ENCODE measurements at places on chromosomes 12 and 14. TPM values are rescaled to one million over a fixed set of nuclear protein-coding genes. Genes with fewer than 3 reads are reported as not detected.

LYZ gene
- total RNA-seq: 99.9 TPM

- no peak overlapping the region for H3K4me3 ChIP-seq
- no peaks in the 10 kb centered on the region for H3K27me3 ChIP-seq
- no peaks in the 10 kb centered on the region for H3K36me3 ChIP-seq
- H3K4me1 ChIP-seq: peaks cover 4% of the 10 kb centered on the region
- H3K27ac ChIP-seq: no peak overlapping the region
Measured at GRCh38 chr14:51643140-51643539, 8.6 kb upstream of the FRMD6 start.

GSC gene
- total RNA-seq: 2.1 TPM

CCDC60 gene
- total RNA-seq: not detected

ADAMTS20 gene
- total RNA-seq: not detected

HCAR1 gene
- total RNA-seq: not detected

KSR2 gene
- total RNA-seq: not detected

RNASE8 gene
- total RNA-seq: not detected

BATF gene
- total RNA-seq: 9.5 TPM

SLC4A8 gene
- 7.1 TPM for total RNA-seq

Data from thoracic aorta (tissue), 2 donors.